Trophoblast cell (in vitro differentiated cells and primary cell): ENCODE measurements at places on chromosomes 2 and 18.

GRCh38 chr2:10410001-10410822 is 37.9 kb downstream of the ODC1 start:
- H3K27ac ChIP-seq = no peak overlapping the region
- no peak overlapping the region for H3K4me3 ChIP-seq
- H3K4me1 ChIP-seq = peaks cover 4% of the 10 kb centered on the region
- peaks cover 2% of the 10 kb centered on the region for H3K36me3 ChIP-seq
- H3K27me3 ChIP-seq = no peaks in the 10 kb centered on the region

- no peak overlapping the region for H3K4me3 ChIP-seq
- peaks cover 8% of the 10 kb centered on the region for H3K4me1 ChIP-seq
- no peak for DNase-seq
- no peaks in the 10 kb centered on the region for H3K27me3 ChIP-seq
- no peak overlapping the region for H3K27ac ChIP-seq
These were observed 378.8 kb downstream of the PTPRM start for GRCh38 chr18:7945882-7946281.

- no peaks in the 10 kb centered on the region for H3K4me1 ChIP-seq
- no peak for DNase-seq
- H3K36me3 ChIP-seq = no peaks in the 10 kb centered on the region
These were observed 51.6 kb downstream of the LNPK start for GRCh38 chr2:175950512-175950911.

DNA sequence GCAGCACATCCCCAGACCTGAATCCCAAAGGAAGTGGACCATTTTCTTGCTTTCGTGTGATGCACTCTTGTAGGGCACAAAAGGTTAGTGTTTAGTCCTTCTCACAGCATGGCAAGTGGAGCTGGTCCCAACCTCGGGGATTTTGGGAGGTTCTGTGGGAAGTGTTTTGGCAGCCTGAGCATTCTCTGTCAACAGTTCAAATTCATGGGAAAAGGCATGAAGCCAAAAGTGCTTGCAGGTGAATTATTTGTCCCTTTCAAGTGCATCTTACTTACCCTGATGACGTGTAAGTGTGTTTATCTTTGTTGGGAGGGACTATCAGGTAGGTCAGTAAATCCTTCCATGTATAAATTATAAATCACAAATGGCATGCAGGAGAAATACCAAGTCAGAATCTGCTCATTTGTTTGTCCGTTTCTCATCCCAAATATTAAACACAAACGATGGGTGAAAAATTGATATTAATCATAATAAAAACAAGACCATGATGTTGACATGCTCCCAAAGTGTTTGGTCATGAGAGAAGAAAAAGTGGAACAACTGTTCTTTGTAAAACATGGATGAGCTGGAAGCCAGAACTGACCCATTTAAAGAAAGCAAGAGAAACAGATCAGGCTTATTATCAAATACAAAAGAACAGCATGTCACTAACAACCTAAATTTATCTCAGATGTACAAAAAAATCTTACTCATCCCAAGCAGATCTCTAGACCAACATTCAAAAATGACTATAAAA is 57.6 kb downstream of the EPHA4 start:
- peak overlapping the region; percentile 25 for H3K4me3 ChIP-seq
- H3K27ac ChIP-seq = no peak overlapping the region

- peaks cover 2% of the 10 kb centered on the region for H3K27me3 ChIP-seq
- H3K36me3 ChIP-seq = no peaks in the 10 kb centered on the region
- no peak for DNase-seq
- H3K27ac ChIP-seq = no peak overlapping the region
- no peak overlapping the region for H3K4me3 ChIP-seq
These were observed 4.7 kb upstream of the ADCY3 start for GRCh38 chr2:24924732-24925131.

GRCh38 chr2:23200787-23201114 is 184.2 kb upstream of the KLHL29 start:
- no peak overlapping the region for H3K27ac ChIP-seq
- H3K27me3 ChIP-seq = no peaks in the 10 kb centered on the region
- no peaks in the 10 kb centered on the region for H3K4me1 ChIP-seq
- no peaks in the 10 kb centered on the region for H3K36me3 ChIP-seq
- no peak overlapping the region for H3K4me3 ChIP-seq

DNA sequence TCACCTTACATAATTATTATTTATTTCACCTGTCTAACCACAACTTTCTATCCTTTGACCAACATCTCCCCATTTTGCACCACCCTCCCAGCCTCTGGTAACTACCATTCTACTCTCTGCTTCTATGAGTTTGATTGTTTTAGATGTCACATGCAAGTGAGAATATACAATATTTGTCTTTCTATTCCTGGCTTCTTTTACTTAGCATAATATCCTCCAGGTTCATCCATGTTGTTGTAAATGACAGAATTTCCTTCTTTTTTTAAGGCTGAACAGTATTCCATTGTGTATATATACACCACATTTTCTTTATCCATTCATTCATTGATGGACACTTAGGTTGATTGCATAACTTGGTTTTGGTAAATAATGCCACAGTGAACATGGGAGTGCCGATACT is 24.0 kb downstream of the PPM1B start:
- no peaks in the 10 kb centered on the region for H3K4me1 ChIP-seq
- no peaks in the 10 kb centered on the region for H3K27me3 ChIP-seq
- peaks cover 1% of the 10 kb centered on the region for H3K36me3 ChIP-seq
- H3K27ac ChIP-seq = no peak overlapping the region
